ENCODE measurements at places on chromosomes 12 and 14.
A peak's percentile ranks its signal among the peaks of the same experiment; 100 is the strongest.

- no peak for DNase-seq
These were observed 46.3 kb downstream of the MON2 start for GRCh38 chr12:62512901-62513300.

DNA sequence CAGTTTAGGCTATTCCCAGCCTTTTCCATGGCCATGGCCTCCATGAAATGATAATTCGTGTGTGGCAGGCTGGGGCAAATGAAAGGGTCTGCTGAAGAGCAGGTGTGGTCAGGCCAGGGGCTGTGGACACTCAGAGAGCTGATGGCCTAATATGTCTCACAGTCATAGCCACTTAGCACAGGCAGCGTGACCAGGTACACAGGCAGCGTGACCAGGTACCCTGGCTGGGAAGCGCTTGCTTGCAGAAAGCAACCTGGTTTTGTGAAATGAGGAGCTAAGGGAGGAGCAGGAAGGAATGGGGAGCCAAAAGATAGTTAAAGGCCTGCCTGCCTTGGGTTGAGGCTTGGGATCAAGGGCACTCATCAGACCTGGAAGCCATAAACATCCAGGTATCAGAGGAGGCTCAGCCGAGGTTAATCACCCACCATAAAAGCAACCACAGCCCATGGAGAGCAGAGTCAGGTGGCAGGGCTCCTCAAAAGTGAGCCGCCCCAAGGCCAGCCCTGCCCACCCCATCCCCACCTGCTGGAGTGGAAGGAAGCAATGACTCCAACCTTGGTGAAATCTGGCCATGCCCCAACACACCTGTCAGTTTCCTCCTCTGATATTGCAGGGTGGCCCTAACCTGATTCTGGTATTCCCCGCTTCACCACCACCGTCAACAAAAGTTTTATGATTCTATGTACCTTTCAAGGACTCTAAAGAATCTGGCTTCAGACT is 8.0 kb upstream of the KRT8 start:
- DNase-seq: no peak

DNA sequence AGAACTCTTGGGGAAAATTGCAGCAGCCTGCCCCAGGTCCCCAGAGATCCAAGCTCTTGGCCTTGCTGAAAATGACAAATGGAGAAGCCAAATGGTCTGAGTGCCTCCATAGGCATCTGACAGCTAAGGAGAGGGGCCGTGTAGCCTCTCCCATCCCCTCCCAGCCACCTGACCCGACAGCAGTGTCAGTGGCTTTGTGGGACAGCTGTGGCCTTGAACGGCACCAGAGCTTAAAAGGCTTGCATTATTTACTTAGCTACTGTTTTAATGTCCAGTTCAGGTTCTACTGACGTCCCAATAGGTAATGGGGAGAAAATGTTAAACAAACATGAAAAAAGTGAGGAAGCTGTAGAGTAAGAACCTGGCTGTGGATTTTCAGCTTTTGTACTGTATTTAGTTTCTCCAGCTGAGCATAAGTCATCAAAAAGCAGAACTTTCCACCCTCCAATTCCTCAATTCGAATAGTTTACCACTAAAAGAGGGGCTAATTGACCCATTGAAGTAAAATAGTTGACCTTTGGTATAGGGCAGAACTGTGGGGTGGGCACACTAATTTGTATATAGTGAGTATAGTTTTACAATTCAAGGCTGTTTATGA is 50.0 kb downstream of the FOS start:
- DNase-seq: no peak

GRCh38 chr12:11968048-11968383 is 102.7 kb upstream of the BCL2L14 start:
- DNase-seq: no peak

DNA sequence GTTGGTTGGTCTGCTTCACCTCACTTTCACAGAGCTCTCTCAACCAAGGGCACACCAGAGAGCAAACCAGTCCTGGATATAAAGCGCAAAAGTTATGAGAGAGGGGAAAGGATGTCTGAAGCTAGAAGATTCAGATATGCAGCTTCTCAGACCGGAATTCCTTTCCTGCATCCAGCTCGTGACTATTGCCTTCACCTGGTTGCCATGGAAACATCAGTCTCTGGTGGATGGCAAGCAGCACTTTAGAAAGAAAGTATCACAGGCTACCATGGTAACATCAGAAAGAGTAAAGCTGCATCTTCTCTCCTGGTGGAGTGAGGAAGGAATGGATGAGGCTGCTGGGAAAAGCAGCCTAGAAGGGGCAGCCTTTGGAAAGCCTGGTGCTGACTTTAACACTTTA is 13.7 kb downstream of the REM2 start:
- no peak for DNase-seq

- peak; percentile 90 for DNase-seq
These were observed at the start of gene RPL41 for GRCh38 chr12:56116267-56117081. Gene RPL41 (plus strand): TSS chr12:56116633.
